ENCODE measurements at places on chromosomes 6 and 20.

DNA sequence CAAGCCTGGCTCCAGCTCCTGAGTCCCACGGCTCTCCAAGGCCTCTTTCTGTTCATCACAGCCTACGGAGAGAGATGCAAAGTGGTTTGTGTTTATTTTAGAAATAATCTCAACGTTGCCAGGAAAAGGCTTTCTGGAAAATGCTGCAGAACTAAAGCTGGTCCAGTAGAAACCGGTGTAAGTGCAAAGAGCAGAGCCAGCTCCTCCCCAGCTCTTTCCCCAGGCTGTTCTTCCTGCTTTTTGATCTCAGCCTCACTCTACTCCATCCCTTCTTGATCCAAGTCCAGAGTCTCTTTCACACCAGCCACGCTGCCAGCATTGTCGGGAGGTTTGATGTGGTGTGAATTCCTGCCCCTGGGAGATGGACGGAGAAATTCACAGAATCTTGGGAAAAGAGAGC, 69.8 kb downstream of the TMEM170B start:
- DNase-seq = no peak

GRCh38 chr6:148800536-148800935, 53.7 kb downstream of the UST start:
- DNase-seq = no peak

- DNase-seq = no peak
Observed at GRCh38 chr6:107079429-107079828, 35.9 kb downstream of the BEND3 start.

- no peak for DNase-seq
Observed at GRCh38 chr20:33472868-33473435, 16.9 kb upstream of the CBFA2T2 start.

DNA sequence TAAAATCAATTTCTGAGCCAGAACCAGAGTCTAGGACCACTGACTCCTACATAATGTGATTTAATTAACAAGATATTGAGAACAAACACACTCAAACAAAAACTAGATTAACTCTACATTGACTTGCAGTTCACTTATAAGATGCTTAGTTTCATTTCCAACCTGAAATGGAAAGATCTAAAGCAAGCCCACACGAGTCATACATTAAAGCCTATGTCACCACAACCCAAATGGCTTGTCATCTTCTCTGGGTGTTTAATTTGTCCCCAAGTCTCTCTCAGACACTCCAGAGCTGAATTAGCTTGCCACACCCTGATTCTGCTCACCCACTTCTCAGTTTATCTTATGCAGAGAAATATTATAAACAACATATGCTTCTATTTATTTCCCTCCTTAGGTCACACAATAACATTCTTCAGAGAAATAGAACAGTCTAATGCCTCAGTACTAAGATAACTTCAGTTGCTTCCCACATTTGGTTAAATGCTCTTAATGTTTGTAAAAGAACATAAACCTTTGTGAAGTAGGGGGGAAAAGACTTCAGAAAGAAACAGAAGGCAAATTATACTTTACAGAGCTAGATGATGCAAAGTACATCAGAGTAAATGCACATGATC, 8.8 kb upstream of the FBXO30 start:
- no peak for DNase-seq
